Activated naive CD4-positive, alpha-beta T cell treated with Interleukin-2 at 50 U/mL for 16 hours (primary cell): ENCODE measurements at places on chromosomes 6 and 20.

DNA sequence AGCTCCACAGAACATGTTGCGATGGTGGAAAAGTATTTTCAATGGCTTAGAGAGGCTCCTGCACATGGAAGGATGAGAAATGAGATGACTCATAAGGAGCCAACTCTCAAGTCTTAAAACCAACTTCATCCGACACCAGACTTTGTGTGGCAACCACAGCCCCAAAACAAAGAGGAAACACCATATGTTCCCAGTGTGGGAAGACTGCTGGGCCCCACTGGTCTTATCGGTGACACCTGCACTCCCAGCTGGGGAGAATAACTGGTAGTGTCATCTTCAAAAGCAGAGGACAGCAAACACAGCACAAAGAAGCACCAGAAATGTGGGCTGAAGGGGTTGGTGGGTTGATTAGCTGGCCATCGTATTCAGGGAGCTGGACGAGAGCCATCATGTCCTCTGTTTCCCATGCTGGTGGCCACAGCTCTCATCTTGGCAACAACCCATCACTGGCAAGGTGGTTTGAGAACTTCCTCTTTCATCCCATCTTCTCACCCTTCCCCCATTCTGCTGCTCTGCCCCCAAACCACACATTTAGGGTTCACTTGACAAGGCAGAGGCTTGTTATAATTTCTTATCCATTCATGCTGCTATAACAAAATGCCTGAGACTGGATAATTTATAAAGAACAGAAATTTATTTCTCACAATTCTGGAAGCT lies 46.0 kb upstream of the TASP1 start:
- no peak for DNase-seq

DNA sequence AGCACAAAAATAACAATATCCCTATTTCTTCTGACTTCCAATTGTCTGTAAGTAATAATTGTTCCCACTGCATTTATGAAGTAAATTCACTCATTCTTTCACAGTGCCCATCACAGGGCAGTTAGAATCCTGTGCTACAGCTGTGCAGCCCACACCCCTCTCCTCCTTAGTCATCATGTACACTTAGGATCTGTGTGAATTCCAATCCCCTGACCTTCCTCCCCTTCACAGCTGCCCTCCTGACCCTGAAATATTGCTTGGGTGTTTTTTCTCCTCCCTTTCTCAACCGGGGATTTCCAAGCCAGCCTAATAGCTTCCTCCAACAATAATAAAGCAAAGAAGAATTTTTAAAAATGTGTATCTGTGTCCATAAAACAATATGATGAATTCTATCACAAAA lies 91.5 kb upstream of the BEND6 start:
- no peak for DNase-seq

- DNase-seq = no peak
Measured at GRCh38 chr20:31484001-31484400, 8.9 kb downstream of the REM1 start.

DNA sequence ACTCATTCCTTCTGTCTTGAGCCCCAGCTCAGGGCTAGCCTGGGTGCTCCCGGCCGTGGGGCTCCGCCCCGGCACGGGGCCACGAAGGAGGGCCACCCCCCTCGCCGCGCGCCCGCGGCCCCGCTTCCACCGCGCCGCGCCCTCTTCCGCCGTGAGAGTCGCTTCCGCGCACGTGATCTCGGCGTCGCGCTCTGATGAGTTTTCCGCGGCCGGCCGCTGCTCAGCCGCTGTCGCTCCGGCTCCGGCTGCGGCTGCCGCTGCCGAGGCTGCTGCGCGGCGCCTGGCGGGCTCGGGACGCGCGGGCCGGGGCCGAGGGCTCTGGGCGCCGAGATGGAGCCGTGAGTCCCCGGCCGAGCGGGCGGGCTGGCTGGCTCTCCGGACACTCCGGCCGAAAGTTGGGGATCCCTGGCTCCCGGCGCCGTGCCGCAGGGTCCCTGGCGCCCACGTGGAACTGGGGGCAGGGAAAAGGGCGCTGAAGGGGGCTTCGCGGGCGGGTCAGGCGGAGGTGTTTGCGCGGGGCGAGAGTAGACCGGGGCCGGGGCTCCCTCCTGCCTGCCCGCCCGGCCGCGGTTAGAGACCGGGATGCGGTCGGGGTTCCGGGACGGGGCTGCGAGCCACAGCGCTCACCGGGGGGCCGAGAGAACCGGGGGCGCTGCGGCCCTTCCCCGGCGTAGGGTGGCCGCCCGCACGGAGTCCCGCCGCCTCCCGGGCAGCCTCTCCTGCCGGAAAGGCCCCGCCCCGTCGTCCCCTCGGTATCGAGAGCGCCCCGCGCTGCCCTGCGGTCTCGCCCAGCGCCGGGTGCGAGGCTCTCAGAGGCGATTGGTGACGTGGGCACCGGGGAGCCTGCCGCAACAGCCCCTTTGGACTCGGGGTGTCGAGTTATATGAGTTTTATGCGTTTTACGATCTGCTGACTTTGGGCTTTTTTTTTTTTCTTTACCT lies at the start of gene TMEM181:
TSS of gene TMEM181 (plus strand) at position 197 of the 941 bp plus-strand sequence. CDS start at position 331, 134 bp downstream.
- peak; percentile 89 for DNase-seq

DNA sequence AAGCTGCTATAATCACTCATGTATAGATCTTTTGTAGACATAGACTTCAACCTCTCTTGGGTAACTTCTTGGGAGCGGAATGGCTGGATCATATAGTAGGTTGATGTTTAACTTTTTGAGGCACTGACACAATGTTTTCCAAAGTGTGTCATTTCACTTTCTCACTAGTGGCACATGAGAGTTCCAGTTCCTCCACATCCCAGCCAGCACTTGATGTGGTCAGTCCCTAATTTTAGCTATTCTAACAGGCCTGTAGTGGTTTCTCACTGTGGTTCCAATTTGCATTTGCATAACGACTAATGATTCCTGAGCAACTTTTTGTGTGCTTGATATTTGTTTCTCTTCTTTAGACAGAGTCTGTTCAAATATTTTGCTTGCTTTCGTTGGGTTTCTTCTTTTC lies 221.3 kb downstream of the DLL1 start:
- no peak for DNase-seq

GRCh38 chr6:12119085-12119588 lies 107.0 kb downstream of the HIVEP1 start:
- DNase-seq = peak; percentile 37

DNA sequence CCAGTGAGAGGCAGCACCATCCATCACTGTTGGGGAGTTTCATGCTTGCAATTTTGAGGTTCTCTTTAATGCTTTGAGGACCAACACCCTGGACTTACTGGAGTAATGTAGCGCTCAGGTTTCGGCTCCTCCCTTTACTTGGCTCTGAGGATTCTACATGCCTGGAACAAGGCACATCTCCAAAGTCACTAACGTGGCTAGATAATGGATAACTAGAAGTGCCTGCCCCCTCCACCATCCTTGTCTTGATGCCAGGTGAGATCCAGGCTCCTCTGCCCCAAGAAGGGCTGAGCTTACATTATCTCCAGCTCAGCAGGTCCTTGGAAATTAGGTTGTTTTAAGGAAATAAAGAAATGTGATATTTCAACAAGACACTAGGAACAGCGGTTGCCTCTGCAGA lies 75.5 kb upstream of the ZNFX1 start:
- no peak for DNase-seq

DNA sequence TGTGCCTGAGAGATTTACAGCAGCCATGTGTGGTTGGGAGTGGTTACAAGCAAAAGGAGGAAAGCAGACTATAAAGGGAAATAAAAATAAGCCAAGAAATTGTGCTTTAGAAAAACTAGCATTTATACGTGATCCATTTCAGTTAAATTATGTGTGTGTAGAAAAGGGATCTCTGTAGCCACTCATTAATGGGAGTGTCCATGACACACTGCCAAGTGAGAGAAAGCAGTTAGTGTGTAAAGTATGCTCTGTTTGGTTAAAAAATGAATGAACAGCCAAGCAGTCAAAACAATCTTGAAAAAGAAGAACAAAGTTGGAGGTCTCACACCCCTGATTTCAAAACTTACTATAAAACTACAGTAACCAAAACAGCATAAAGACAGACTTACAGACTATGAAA lies 67.9 kb upstream of the GGTLC1 start:
- DNase-seq = no peak

DNA sequence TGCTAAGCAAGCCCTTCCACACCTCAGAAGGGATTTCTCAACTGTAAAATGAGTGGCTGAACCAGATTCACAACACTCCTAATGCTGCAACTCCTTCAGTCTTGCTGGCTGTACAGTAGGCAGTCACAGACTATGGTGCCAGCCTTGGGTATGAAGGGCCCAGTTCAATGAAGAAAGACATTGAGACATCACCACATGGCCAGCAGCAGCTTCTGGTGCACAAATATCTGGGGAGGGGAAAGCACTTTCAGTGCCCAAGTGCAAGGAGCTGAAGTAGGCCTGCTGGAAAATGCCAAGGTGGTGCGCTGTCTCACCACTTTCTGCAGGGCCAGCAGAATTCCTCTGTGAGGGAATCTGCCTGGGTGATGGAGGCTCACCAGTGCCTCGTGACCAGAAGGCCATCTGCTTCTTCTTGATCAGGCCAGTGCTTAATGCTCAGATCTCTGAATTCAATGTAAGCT lies 1.8 kb downstream of the PLA2G7 start:
- DNase-seq = no peak

- no peak for DNase-seq
Measured at GRCh38 chr6:157744102-157744601, 78.9 kb upstream of the SNX9 start.

DNA sequence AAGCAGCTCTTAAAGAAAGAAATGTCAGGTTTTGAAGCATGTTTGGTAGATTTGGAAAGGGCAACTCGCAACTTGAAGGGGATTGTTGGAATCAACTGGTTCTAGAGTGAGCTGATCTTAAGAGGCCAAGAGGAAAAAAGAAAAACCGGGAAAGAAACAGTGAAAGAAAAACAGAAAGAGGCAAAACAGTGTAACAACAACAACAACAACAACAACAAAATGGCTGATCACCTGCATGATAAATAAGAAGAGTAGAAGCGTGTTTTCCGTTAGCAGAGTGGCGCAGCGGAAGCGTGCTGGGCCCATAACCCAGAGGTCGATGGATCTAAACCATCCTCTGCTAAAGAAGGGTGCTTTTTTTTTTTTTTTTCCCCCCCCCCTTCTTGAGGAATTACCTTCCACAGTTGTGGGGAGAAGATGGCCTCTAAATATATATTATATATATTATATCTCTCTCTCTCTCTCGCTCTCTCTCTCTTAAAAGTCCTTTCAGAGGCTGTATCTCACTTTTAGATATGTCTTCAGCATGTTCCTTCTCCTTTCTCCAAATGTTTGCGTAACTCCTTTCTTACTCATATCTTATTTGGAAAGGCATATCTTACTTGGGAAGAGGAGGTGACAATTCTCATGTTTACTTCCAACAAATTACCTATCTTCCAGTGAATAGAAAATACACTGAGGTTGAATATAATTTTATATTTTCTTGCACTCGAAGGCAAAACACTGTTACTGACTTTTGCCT lies 134.4 kb downstream of the OR2B2 start:
- no peak for DNase-seq

DNA sequence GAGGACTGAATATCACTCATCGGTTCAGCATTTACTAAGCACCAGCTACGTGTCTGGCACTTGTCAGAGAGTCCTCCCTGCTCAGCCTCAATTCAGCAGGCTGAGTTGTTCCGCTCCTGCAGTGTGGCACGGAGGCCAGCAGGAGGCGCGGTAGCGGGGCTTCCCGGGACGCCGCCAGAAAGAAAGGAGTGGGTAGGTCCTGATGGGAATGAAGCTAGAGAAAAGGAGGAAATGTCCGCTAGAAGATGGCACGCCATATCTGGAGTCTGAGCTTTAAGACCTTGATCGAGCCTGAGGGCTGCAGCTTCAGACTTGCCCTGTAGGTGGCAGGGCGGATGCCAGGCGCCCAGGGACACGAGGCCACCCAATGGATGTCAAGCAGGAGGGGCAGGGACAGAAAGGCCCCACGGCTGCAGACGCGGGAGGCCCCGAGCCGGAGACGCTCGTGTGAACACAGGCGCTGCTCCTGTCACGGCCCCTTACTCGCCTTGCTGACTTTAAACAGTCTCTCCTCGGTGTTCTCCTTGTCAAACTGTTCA lies 18.7 kb downstream of the SERPINB6 start:
- peak; percentile 63 for DNase-seq

- DNase-seq = no peak
Measured at GRCh38 chr6:156942266-156942665, 165.1 kb downstream of the ARID1B start.

GRCh38 chr6:90978046-90978445 lies 391.2 kb upstream of the MAP3K7 start:
- DNase-seq = no peak

DNA sequence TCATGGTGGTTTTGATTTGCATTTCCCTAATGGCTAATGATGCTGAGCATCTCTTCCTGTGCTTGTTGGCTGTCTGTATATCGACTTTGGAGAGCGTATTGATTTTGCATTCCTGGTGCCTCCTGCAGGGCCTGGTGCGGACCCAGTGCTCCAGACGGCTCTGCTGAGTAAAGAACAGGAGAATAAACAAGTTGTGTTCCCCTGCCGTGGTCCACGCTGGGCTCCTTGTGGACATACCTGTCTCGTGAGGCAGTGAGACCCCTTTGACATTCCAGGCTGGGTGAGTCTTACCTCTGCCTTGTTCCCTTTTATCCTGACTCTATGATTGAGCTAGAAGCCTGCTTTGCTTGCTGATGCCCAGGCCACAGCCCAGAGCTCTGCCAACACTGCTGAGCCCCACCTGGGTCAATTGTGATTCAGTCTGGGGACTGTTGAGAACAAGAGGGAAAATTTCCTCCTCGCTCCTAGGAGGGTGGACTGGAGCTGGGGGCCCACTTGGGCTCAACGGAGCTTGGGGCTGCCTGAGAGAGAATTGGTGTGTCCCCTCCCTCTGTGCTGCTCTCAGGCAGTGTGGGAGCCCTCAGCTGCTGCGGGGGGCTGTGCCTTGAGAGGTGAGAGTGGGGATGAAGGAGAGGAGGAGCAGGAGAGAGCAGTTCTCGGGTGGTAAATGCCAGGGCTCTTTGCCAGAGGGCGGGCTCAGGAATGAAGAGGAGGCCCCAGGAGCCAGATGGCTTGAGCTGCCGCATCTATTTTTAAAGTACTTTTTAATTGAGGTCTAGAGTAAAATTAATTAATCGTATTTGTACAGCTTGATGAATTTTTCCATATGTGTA lies 43.7 kb upstream of the PMEPA1 start:
- DNase-seq = no peak

GRCh38 chr6:90109141-90109540 lies 187.5 kb downstream of the BACH2 start:
- no peak for DNase-seq

GRCh38 chr6:125974214-125974866 lies 12.0 kb upstream of the TRMT11 start:
- no peak for DNase-seq

GRCh38 chr6:34806738-34807453 lies 15.0 kb downstream of the BLTP3A start:
- DNase-seq = no peak
